Glutamatergic neuron (in vitro differentiated cells): ENCODE measurements at places on chromosomes 4 and X.

DNA sequence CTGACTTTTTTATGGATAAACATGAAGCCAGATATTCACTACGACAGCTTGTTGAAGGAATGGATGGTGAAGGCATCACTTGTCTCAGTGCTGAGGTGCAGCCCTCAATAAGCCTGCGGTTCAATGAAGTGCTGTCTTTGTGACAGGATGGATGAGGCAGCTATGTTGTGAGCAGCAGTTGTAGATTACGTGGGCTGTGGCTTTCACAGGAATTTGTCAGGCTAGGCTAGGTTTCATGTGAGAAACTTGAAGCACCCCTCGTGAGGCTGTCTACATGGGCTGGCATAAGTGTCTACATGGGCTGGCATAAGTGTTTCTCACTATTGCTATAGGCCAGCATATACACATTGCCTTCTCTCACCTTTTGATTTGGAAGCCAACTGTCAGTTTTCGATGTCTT lies 1050.0 kb downstream of the ADGRL3 start:
- no peak for DNase-seq

- DNase-seq, result no peak
Observed at GRCh38 chr4:55458611-55459010, 62.9 kb downstream of the TMEM165 start.

DNA sequence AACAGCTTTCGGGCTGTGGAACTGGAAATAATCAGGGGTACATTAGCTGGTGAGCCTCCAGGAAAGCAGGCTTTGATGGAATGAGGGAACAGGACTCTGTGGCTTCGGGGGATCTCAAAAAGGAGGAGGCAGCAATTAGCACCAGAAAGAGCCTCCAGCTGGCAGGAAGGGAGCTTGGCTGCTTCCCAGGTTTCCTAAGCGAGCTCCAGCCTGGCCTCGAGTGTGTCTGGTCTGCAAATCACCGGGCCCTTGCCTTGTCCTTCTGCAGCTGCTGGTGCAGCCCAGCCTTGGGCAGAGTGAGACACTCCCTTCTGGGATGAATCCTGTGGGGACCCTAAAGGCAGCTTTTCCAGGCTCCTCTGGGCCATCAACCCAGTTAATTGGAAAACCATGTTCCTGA lies 10.7 kb upstream of the PDHA1 start:
- no peak for DNase-seq

DNA sequence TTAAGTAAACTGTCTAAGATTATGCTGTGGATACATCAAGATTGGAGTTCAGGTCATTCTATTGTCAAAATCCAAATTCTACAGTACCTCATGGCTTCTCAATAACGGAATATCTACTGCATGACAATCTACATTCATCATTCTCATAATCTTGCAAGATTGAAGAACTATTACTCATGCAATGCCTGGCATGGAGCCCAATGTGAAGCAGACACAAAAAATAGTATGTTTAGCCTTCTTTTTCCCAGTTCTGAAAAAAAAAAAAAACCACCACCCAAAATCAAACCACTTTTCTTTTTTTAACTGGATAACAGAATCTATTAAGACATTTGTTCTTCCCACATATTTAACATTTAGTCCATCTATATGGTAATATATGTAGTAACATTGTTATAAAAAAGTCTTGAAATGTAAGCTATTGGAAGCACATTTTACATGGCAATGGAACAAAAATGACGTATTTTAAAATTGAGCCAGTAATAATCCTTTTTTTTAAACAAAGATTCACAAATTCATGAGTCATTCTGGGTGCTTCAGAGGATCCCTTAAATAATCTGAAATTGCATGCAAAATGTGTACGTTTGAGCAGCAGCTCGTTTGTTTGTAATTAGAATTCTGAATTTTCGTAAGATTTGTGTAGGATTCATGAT lies 232.2 kb upstream of the FMR1 start:
- DNase-seq, result no peak

- no peak for DNase-seq
Observed at GRCh38 chr4:47084795-47085194, 53.4 kb downstream of the GABRB1 start.

DNA sequence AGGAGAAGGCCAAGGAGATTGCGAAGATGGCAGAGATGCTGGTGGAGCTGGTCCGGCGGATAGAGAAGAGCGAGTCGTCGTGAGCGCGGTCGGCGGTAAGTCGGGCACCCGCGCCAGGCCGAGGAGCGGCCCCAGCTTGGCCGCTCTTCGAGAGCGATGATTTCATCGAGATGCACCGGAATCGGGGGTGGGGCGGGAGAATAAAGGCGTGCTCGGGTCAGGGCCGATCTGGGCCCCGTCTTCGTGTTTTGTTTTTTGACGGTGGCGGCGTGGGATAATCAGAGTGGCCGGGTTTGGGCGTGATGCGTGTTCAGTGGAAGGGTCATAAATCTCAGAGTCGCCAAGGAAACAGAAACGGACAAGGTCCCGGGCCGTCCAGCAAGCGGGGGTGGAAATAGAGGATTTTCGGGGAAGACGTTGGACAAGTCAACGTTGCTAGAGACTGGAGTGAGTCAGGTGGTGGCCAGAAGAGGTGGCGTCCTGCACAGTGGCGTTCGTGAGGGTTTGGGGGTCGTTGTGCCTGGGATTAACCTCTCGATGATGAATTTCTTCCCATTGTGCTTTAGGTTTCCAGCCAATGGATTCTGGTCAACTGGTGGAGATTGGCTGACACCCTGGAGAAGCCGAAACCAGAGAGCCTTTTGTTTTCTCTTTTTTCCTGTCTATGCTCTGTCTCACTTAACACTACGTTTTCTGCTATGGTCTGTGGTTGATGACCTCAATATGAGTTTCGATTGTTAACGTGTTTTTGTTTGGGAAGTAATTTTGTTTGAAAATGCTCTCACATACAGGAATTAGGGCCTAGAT lies 882 bp downstream of the MRFAP1 start:
- DNase-seq, result peak; percentile 55
